Stimulated activated naive CD8-positive, alpha-beta T cell treated with anti-CD3 and anti-CD28 coated beads, Interleukin-15, Interleukin-2, amounts not matched to agents 100 U/mL and 50 U/mL, for 24 hours (primary cell): ENCODE measurements at places on chromosomes 6 and 20.

DNA sequence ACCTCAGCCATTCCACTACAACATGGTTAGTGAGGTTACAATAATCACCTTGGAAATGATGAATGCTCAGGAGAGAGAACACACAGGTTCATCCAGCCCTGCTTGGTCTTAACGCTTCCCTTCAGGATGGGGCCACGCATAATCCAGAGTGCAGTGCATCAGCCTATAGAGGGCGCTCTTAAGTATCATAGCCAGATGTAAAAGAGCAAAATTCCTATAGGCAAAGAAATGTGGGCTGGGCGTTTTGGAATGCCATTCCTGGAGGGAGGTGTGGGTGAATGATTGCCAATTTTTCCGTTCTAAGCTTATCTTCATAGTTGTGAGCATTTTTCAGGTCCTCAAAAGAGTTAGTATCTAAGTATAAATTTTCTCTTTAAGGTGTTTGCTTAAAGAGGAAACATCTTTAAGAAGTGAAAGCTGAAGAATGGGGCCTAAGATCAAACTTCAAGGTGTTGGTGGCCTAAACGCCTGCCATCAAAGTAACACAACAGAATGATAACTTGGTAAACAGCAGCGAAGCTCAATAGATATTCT, 1.8 kb downstream of the RIPOR2 start:
- DNase-seq: peak; percentile 57

- no peak for DNase-seq
Observed at GRCh38 chr6:152566103-152566875, 70.9 kb downstream of the SYNE1 start.

GRCh38 chr20:62052842-62053464, 12.7 kb downstream of the TAF4 start:
- DNase-seq: no peak

- DNase-seq: no peak
Observed at GRCh38 chr6:127998985-127999384, 98.1 kb upstream of the THEMIS start.

DNA sequence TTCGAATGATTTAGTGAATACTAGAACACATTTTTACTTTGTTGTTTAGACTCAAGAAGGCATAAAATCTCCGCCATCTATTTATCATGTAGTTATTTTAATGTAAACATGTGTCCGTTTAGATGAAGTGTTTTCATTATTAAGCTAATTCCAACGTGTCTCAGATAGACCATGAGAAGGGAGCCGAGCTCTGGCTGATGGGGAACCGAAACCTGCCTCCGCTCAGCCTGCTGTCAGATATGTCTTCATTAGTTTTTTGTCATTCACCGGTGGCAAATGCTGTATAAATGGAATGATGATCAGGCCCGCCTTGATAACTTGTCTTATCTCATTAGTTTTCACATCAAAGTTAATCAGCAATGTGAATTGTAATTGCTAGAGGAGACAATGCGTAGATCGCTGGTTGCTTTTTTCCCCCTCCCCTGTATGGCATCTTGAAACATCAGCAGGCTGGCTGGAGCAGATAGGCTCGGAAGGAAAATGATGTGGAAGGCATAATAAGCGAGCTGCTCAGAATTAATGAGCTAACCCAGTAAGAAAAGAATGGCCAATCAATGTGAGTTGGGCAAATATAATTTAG, 136.4 kb downstream of the LINC00237 start:
- no peak for DNase-seq

- DNase-seq: no peak
Observed at GRCh38 chr6:132760256-132760655, 2.6 kb upstream of the VNN2 start.

GRCh38 chr6:11705069-11705468, 73.5 kb downstream of the ADTRP start:
- peak; percentile 50 for DNase-seq

GRCh38 chr6:46749731-46750130, 3.0 kb downstream of the ANKRD66 start:
- DNase-seq: no peak

- no peak for DNase-seq
Observed at GRCh38 chr20:63057171-63058117, 50.7 kb upstream of the BHLHE23 start.

- no peak for DNase-seq
Observed at GRCh38 chr6:33241968-33242367, 29.7 kb downstream of the VPS52 start.

DNA sequence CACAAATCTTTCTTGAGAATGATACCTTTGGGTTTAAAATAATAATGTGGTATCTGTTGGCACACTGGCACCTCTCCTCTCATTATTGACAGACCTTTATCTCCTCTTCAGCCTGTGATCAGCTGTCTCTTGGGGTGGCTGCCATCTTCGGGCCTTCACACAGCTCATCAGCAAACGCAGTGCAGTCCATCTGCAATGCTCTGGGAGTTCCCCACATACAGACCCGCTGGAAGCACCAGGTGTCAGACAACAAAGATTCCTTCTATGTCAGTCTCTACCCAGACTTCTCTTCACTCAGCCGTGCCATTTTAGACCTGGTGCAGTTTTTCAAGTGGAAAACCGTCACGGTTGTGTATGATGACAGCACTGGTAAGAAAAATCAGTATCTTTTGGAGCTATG, 232.8 kb downstream of the GRIK2 start:
- no peak for DNase-seq

DNA sequence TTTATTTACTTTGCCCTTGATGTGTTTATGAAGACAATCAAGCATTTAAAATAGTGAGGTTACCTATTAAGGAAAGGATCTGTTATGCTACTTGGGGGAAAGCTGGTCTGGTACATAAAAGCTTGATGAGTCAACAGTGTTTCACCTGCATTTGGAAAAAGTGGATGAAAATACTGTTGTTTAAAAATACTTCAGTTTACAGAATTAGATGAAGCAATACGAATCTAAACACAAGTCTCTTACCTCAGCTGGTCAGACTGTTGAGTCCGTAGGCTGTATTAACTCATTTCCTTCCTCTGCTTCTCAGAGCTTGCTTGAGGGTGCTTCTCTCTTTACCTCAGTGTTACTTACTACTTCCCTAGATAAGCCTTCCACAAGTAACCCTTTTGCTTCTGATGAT, 36.1 kb downstream of the NKX2-4 start:
- DNase-seq: no peak

DNA sequence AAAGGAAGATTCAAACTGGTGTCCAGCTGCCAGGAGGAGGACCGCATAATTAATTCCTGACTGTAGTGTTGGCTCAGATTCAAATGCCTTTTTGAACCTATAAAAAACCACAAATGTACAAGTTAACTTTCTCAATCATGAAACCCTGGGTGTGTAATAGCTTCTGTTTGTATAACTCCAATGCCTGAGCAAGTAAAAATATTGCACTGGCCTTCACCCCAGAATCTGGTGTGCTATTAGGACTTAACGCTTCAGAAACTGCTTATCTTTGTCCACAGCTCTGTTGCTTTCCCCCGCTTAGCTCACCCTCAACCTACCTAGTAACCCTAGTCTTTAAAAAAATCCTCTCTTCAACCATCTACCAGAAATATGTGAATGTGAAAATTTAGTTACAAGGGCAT, 119.1 kb upstream of the MAP7 start:
- DNase-seq: no peak

- no peak for DNase-seq
Observed at GRCh38 chr6:33426590-33427511, 7.0 kb downstream of the SYNGAP1 start.

- no peak for DNase-seq
Observed at GRCh38 chr6:136783495-136784270, 8.6 kb downstream of the MAP3K5 start.

DNA sequence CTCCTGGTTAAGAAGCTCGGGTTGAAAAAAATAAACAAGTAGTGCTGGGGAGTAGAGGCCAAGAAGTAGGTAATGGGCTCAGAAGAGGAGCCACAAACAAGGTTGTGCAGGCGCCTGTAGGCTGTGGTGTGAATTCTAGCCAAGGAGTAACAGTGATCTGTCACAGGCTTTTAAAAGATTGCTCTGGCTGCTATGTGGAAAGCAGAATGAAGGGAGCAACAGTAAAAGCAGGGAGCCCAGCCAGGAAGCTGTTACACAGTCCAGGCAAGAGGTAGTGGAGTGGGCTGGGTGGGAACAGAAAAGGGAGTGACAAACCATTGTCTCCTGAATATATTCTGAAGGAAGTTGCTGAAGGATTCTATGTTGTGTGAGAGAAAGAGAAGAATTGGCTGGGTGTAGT, 2.0 kb downstream of the HFE start:
- no peak for DNase-seq

DNA sequence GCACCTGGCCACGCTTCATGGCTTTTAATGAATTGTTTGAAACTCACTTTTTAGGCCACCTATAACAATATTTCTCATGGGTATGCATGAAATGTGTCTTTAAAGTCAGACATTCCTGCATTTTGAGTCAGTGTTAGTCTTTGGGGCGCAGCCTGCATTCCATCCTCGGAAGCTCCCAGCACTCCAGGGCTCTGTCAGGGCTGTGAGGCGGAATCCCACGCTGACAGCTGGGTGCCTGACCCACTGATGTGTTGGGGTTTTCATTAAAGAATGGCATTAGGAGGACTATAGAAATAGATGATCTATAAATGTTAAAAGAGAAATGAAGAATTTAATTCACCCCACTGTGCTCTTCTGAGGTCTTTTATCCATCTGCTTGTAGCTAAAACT, 16.2 kb upstream of the CLDN20 start:
- no peak for DNase-seq

GRCh38 chr6:44475417-44475778, 87.9 kb downstream of the CDC5L start:
- DNase-seq: no peak

DNA sequence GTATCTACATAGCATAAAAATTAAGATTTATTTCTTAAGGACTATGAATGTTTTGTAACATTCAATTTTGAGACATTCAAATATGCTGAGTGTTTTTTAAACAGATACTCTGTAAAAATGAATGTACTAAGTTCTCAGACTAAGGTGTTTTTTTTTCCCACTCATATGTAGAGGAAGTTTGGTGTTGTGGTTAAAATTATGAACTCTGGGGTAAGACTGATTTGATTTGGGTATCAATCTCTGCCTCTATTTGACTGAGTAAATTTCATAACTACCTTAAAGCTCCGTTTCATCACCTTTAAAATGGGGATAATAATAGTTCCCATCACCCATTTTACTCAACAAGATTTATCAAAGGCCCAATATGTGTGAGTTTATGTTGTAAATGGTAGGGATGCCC, 386.6 kb upstream of the FLRT3 start:
- no peak for DNase-seq

DNA sequence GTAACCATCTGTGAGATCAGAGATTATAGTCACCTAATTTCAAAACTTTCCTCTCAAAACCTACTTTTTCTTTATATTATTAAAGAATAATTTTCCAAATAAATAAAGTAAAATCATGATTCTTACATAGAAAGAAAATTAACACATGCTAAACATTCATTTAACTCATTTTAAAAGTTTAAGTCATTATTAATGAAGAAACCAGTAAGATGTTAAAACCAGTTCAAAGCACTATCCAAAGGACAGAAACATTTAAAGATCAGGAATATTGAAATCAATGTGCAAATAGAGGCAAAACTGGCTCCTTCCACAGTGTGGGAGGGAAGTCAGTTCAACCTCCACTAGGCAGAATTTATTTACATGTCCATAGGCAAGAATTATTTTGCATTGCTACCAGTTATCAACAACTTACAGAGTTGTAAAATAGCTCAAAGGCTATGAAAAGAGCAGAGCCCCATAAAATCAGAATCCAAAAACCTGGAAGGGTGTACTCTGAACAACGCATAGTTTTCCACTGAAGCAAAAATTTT, 146.9 kb downstream of the KHDC1L start:
- DNase-seq: no peak

GRCh38 chr20:58436868-58437645, 48.0 kb downstream of the VAPB start:
- no peak for DNase-seq

- DNase-seq: no peak
Observed at GRCh38 chr6:91782802-91783201, 1195.9 kb upstream of the MAP3K7 start.

DNA sequence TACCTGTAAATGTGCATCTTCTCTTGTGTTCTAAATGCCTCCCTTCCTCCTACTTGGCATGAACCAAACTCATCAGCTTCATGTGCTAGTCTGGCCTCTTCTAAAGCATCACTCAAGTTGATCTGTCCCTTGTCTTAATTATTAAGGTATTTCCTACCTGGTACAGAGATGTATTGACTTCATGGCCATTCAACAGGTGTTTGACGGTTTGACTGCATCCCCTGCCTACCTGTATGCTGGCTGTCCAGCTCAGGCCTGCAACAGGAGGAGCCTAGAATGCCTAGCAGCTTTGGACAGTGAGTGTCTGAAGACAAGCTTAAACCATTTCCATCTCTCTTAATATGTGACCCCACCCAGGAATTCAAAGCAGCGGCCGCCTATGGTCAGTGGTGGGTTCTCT, 24.6 kb downstream of the RIN2 start:
- DNase-seq: no peak

DNA sequence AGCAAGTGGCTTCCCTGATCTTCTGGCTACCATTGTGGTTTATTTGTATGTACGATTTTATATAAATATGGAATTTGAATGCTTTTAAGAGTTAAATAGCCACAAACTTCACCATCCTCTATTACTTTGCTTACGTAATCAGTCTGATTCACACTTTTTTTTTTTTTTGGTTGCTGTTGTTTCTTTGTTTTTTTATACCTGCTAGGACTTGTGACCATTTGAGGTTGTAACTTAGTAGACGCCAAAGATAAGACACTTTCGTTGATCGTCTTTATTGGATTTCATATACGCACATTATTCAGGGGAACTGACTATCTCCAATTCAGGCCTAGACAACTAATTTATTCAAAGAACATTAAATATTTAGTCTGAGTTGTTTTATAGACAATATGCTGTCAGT, 559.0 kb downstream of the CBLN4 start:
- no peak for DNase-seq

- DNase-seq: no peak
Observed at GRCh38 chr6:21953831-21954801, 342.7 kb downstream of the PRL start.

- no peak for DNase-seq
Observed at GRCh38 chr20:34362502-34363061, 491 bp upstream of the ITCH start.

- DNase-seq: no peak
Observed at GRCh38 chr6:151443911-151444621, 7.9 kb downstream of the RMND1 start.

GRCh38 chr6:51613558-51613957, 473.9 kb downstream of the PKHD1 start:
- DNase-seq: no peak

GRCh38 chr20:11844691-11845090, 73.0 kb upstream of the BTBD3 start:
- no peak for DNase-seq

DNA sequence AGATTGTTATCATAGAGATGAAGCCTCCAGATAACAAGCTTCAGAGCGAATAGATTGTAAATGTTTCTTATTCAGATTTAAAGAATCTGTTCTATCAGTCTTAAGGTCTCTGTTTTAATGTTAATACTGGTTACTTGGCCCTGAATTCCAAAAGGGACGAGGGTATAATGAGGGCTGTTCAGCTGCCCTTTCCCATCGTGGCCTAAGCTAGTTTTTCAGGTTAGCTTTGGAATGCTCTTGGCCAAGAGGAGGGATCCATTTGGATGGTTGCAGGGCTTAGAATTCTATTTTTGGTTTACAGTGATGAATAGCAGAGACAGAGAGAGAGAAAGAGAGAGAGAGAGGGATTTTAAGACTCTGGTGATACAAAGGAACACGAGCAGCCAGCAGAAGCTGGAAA, 62.8 kb upstream of the UFL1 start:
- no peak for DNase-seq
